ENCODE measurements at places on chromosomes 13 and 19. TPM values are rescaled to one million over a fixed set of nuclear protein-coding genes. Genes with fewer than 3 reads are reported as not detected.

DNA sequence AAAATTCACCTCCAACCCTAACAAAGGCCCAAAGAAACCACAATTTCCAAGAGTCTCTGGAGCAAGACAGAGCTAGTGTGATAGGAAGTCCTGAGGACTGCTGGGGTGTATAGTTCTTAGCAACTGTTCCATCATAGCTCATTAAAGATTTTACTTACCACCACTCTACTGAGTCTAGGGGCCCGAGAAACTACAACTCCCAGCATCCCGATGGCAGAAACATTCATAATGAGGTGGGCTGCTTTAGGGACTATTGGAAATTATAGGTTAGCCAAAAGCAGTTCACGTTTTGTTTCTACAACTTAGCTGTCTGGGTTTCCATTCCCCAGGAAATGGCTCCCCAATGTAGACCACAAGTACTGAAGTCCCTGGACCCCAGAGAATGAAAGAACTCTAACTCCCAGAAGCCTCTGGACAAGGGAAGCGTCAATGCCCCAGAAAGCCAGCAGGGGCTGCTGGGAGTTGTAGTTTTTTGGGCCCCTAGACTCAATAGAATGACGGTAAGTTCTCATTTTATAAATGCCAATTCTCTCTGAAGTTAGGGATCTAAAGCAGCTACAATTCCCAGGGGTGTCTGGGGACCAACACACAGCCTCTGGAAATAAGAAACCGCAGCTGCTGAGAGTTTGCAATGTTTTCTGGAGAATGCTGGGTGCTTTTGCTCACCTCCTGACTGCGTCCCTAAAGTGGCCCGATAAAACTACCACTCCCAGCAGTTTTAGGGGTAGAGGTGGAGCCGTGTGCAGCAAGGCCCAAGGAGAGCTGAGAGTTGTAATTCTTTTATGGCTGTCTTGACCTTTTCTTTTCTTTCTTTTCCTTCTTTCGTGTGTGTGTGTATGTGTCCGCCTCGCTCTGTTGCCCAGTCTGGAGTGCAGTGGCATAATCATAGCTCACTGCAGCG lies 11.1 kb downstream of the FTL start:
- no peak for DNase-seq

DNA sequence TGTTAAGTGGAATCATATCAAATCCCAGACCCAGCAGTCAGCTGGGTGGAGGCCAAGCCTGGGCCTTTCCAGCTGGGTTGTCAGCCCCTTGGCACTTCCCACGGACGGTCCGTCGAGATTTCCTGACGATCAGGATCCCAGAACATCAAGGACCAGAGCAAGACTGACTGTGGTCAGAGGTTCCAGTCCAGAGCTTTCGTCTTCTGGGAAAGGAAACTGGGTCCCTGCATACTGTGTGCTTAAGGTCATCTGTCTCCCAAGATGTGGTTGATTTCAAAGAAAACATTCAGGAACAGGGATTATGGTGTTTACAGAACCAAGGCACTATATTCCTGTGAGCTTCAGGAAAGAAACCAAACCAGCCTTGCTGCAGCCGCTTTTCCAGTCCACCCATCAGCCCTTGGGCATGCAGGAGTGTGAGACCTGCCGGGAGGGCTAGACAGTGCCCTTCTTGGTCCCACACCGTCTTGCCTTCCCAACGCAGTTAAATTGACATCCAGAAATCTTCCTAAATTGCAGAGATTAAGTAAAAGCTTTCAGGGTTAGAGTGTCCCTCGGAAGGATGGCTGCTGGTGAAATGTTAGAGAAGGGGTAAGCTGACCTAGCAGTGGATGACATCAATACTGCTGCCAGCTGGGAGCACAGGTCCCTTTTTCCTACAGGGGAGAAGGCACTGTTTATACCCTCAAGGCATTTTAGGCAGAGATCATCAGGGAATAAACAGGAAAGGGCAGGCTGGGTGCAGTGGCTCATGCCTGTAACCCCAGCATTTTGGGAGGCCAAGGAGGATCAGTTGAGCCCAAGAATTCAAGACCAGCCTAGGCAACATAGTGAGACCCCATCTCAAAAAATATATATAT lies 5.0 kb upstream of the C19orf33 start:
- DNase-seq, result no peak

DNA sequence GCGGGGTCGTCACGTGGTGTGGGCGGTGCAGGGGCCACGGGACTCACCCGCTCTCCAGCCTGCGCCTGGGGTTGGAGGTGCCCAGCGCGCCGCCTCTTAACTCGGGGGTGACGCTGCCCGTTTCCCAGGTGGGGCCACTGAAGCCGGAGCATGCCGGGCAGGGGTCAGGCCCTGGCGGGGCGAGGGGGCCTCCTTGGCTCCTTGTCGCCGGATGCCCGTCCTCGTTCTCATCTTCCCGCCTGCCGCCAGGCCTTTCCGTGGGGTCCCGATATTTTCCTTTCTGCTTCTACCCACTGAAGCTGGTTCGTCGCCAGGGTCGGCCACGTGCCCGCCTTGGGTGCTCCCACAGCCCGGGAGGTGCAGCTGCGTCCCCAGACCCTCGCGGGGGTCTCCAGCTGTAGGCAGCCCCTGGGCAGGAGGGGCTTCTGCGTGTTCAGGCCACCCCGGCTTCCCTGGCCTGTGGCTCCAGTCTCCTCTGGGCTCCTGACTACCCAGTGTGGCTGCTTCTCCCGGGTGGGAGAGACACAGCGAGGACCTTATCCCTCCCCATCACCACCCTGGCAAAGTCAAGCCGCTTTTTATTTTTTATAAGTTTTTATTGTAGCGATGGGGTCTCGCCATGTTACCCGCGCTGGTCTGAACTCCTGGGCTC lies 772 bp downstream of the FAM174C start:
- DNase-seq, result no peak

GRCh38 chr13:107251341-107251740 lies 683.4 kb upstream of the ARGLU1 start:
- no peak for DNase-seq

DNA sequence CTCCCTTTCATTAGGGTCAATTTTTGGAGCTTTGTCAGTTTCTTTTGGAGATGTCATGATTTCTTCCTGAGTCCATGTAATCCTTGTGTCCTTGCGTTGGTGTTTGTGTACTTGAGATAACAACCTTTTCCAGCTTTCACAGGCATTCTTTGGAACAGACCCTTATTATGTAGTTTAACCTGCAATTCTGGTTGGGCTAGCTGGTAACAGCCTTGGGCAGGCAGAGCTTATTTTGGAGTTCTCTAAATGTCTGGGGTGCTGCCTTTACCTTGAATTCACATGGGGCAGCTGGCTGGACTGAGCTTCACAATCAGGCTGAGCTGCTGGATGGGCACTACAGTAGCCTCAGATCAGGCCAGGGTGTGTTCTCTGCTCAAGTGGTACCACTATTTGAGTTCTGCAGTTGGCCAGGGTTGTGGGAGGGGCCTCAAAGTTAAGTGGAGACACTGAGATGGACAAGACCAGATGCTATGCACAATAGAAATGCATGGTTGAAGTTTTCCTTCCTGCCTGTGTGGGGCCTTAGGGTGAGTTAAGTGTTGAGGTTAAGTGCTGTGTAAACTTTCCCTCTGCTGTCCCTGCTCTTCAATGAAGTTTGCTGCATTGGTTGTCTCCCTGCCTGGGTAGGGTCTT lies 277.3 kb downstream of the ATP8A2 start:
- DNase-seq, result no peak

- peak; percentile 66 for DNase-seq
Observed at GRCh38 chr19:7652061-7652641, 15.2 kb downstream of the STXBP2 start.

DNA sequence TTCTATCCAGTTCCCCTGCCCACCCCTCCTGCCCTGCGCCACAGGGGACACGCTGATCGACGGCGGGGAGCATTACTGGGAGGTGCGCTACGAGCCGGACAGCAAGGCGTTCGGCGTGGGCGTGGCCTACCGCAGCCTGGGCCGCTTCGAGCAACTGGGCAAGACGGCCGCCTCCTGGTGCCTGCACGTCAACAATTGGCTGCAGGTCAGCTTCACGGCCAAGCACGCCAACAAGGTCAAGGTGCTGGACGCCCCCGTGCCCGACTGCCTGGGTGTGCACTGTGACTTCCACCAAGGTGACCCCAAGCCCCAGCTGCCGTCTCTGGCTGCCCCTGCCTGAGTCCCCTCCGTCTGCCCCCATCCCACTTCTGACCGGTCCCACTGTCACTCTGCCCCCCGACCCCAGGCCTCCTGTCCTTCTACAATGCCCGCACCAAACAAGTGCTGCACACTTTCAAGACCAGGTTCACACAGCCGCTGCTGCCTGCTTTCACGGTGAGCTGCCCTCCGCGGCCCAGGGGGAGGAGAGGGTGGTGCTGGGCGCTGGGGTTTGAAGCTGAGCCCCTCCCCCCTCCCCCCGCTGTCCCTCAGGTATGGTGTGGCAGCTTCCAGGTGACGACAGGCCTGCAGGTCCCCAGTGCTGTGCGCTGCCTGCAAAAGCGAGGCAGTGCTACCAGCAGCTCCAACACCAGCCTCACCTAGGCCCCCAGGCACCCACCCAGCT lies 15.5 kb downstream of the STAP2 start:
- peak; percentile 35 for DNase-seq

DNA sequence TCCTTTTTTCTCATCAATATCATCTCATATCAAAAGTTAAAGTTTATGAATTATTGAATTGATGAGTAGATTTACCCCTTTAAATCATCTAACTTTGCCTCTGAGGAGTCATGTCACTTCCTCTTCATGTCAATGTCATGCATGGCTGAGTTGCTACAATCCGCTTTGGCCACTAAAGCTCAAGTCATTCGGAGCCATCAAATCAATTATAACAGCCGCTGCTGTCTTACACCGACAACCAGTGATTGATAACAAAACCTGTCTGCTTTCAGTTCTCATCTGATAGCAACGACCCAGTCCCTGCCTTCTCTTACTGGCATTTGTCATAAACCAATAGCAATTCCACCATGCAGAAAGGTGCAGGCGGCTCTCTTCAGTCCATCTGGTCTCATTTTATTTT lies 429.3 kb downstream of the DIAPH3 start:
- no peak for DNase-seq

- DNase-seq, result no peak
Observed at GRCh38 chr19:1777149-1777548, 23.8 kb downstream of the ONECUT3 start.

- no peak for DNase-seq
Observed at GRCh38 chr13:38415233-38415632, 65.6 kb downstream of the UFM1 start.

- peak; percentile 11 for DNase-seq
Observed at GRCh38 chr13:47621931-47622330, 379.1 kb downstream of the SUCLA2 start.

The DNAJC3 gene
- total RNA-seq, result 30.0 TPM

DNA sequence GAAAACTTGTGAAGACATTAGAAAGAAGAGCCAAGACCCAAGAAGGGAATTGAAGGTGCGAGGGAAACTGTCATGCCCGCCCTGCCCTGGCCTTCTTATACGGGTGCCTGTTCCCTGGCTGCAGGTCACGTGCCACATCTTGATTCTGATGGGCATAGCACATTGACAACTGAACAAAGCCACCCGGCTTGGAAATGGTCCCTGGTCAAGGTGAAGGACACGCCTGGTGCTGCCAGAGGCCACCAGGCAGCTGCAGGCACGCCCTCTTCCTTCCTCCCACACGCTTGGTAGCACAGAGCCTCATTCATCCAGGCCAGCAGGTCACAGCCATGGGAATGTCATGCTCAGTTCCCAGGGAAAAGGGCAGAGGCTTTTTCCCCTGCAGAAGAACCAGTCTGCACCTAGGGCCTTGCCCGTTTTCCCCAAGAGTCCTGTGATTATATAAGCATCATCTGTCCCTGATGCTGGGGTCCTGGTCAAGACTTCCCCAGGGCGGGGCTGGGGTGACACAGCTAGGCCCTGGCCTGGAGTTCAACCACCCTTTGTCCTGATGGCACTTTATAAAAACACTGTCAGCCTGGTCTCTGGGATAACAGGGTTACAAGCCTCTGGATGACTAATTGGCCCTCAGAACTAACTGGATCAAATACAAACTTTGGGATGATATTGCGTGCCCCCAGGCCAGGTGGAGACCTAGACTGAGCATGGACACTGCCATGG lies 56.0 kb downstream of the CDADC1 start:
- peak; percentile 21 for DNase-seq

The GRK1 gene
- not detected for total RNA-seq

The BCL3 gene
- total RNA-seq, result 22.6 TPM

DNA sequence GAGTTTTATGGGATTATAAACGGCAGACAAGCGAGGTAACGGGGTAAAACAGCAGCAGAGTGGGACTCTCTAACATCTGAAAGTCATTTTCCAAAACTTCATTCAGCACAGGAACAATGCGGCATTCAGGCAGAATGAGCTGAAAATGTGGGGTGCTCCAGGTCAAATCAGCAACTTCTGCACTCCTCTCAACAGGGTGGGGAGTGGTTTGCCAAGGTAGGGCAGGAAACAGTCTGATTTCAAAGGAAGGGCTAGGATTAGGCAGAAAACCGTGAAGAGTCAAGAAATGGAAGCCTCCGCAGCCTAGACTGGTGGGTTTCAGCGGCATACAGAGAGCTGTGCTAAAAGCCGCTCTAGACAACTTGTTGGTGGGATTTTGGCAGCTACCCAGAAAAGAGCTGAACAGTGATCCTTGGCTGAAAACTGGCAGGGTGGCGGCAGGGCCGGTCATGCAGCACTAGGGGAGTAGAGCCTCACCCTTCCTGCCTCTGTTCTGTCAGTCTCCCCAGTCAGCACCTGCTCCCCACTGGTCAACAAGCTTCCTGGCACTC lies 154.2 kb upstream of the KLF12 start:
- DNase-seq, result peak; percentile 15

DNA sequence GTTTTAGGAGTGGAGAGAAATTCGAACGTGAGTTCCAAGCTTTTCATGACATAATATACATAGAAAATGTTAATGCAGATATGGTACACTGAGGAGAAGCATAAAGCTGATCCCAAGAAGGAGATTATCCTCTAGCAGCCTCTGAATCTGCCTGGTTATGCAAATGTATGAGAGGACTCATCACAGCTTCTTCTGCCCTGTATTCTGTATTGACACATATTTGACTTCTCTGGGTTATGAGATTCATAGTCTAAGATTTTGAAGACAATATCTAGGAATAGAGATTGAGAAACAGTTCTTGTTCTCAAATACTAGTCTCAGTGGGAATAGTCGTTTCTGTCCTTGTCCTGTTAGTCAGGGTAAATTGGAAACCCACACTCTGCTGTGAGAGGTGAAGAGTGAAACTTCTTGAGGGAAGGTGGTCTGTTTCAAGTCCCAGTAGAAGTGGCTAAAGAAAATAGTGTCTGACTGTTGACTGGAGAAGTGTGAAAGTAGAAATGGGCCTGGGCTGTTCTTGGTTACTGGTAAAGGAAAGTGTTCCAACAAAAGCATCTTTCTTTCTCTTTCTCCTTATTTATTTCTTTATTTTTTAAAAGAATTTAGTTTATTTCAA lies 1356.6 kb downstream of the SLITRK5 start:
- no peak for DNase-seq

DNA sequence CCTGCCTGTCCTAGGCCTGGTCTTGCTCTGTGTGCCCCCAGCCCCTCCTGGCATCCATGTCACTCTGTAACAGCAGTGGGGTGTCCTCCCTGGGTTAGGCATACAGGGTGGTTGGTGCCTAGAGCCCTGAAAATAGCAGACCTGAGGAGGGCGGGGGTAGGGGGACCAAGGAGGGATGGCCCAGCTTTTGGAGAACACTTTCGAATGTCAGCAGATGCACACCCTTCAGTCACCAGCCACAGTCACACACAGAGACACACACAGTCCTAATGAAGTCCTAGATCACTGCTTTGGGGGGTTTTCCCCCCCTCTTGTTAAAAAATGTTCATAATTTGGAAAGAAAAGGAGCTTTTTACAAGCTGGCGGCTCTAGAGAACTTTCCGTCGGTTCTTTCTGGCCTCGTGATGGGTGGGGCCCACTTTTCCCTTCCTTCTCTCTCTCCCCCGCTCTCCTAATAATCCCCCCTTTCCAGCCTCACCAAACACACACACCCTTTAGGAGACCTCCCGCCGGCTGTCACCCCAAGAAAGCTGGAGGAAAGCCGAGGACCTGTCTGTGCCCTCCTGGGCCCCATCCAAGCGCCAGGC lies 47.9 kb downstream of the LYL1 start:
- DNase-seq, result no peak

The NCR1 gene
- total RNA-seq, result not detected

The ZNF580 gene
- total RNA-seq, result 11.3 TPM

Data from RPMI7951 (cell line).